ENCODE measurements at places on chromosomes 16 and 17.

GRCh38 chr17:75033346-75034235 lies 13.2 kb downstream of the ATP5PD start:
- DNase-seq: peak; percentile 99

DNA sequence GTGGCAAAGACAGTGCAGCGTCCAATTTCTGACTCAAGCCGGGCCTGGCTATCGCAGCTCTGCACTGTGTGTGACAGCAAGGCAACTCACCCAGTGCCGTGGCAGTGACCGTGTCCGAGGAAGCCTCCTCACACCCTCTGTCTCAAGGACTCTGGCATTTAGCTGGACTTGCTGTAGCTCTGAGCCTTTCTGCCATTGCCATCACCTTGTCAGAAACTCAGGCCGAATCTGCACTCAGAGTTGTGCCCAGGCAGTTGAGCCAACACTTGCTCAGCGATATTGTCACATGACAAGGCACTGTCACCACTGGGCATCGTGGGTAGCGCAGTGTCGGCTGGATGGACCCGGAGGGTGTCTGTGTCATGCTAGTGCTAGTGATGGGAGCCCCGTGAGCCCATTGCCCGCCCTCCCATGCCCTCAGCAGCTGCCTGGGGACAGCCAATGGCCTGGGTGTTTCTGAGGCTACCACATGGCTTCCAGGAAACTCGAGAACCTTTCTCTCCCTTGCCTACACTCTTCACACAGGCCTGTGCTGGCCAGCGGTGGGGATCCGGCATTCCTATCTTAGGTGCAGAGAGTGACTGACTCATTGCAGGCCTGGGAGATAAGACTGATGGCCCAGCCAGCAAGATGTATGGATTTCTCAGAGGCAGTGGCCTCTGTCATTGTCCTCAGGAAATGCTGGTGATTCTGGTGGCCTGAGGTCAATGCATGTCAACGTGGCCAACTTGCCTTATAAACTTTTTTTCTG lies 22.1 kb upstream of the STH start:
- no peak for DNase-seq

DNA sequence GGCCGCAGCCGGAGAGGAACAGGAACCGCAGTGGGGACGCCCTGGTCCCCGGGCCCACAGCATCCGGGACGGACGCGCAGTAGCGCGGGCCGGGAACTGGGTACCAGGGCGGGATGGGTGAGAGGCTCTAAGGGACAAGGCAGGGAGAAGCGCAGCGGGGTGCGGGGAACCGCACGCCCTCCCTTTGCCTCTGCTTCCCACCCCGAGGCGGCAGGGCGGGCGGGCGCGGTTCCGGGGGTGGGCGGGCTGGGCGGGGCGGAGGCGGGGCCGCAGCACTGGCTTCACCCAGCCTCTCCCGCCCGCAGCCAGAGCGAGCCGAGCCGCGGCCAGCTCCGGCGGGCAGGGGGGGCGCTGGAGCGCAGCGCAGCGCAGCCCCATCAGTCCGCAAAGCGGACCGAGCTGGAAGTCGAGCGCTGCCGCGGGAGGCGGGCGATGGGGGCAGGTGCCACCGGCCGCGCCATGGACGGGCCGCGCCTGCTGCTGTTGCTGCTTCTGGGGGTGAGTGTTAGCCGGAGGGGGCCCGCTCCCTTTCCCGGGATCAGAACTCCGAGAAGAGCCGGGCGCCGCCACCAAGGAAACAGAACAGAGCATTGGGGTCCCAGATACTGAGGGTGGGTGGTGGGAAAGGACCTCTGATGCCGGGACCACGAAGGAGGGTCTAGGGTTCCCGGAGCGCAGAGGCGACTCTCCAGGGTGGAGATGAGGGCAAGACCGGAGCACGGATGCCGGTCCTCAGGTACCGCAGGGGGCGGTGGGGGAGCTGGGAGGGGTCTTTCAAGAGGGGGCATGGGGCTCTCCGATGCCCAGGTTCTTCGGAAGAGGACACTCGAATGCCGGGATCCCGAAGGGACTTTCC lies at the start of gene NGFR:
NGFR (plus strand) TSS at position 308 of the 856 bp plus-strand sequence; CDS start at position 433, 125 bp downstream.
- no peak for DNase-seq

GRCh38 chr17:49667854-49668253 lies 10.0 kb downstream of the SPOP start:
- DNase-seq: no peak

DNA sequence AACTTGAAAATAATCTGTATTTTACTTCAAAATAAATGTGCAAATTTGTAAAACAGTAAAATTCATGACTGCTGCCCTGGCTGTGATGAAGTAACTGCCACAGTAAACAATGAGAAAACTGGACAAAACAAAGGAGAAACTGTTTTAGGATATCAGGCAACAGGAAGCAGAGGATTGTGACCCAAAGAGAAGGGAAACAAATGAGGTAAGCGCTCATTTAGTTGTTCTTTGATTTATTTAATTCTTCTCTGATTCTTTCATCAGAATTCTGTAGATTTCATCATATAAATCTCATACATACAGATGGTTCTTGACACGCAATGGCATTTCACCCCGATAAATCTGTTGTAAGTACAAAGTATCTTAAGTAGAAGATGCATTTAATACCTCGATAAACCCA lies 198.1 kb upstream of the AXIN2 start:
- no peak for DNase-seq

DNA sequence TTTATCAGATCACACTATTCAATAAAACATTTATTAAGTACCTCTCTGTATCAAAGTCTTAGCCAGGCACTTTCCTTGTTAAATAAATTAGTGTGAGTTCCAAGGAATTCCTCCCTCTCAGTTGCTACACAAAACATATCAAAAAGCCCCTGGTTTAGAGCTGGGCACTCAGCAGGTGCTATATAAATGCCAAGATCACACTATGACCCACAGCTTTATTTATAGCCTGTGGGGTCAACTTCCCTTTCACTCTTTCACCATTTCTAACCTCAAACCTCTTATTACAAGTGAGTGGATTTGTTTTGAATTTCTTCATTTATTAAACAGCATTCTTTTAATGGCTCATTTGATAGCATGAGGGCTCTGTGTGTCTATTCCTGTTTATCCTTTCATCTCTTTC lies 112.6 kb upstream of the MPHOSPH6 start:
- DNase-seq: no peak

GRCh38 chr17:50871898-50872297 lies 5.7 kb upstream of the TOB1 start:
- DNase-seq: no peak

GRCh38 chr17:77330602-77331081 lies 189.9 kb downstream of the SEC14L1 start:
- DNase-seq: no peak

GRCh38 chr17:73820686-73821448 lies 176.6 kb upstream of the SDK2 start:
- DNase-seq: no peak

DNA sequence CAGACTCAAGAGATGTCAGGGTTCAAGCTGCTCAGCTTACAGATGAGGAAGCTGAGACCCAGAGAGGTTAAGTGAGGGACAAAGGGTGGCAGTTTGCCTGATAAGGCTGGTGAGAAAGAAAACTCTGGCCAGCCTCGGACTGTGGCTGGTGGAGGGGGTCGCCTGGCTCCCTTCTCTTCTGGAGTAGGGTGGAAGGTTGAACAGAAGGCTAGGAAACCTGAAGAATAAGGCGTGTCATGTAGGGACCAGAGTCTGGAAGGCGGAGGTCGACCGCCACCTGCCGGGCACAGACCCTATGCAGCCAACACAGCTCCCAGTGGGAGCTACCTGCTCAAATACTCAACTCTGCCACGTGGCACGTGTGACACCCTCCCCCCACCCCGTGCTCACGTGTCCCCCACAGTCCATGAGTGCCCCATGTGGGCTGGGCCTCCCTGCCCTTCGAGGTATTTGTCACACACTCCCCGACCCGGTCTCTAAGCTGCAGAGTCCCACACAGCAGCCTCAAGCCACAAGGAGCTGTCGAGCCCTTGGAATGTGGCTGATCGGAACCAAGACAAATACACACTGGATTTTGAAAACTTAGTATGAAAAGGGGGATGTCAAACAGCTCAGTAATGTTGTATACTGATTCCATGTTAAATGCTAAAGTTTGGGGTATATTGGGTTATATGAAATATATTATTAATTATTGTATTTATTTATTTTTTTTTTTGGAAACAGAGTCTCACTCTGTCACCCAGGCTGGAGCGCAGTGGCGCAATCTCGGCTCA lies 11.8 kb downstream of the HID1 start:
- no peak for DNase-seq

- no peak for DNase-seq
These were observed 15.0 kb downstream of the KIAA0513 start for GRCh38 chr16:85042606-85043005.

GRCh38 chr16:84293406-84293805 lies 1.3 kb upstream of the WFDC1 start:
- no peak for DNase-seq

DNA sequence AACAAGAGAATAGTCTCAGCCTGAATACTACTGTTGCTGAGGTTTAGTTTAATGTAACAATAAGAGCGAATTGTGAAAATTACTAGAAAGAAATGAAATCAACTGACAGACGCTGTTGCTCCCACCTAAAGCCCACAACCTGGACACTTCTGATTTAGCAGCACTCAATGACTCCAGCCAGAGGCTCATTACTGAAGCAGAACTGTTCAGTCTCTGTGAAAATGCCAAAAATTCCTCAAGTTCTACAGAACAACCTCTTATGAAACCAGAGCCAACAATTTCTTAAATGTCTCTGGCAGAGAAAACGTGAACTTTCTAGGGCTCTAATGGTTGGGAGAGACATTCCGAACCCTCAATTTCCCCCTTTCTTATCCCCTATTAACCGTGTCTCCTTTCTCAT lies 9.9 kb downstream of the PSME3IP1 start:
- no peak for DNase-seq

GRCh38 chr17:4498461-4499397 lies at the start of gene SPNS2:
Gene SPNS2, plus strand, starts transcription at chr17:4498881. Its CDS starts 167 bp downstream, at chr17:4499048.
- DNase-seq: no peak

- DNase-seq: no peak
These were observed 4.5 kb upstream of the PPP1R27 start for GRCh38 chr17:81839301-81839700.

Data from tibial nerve (tissue), 4 donors.